ENCODE measurements at places on chromosomes 3 and 15.

DNA sequence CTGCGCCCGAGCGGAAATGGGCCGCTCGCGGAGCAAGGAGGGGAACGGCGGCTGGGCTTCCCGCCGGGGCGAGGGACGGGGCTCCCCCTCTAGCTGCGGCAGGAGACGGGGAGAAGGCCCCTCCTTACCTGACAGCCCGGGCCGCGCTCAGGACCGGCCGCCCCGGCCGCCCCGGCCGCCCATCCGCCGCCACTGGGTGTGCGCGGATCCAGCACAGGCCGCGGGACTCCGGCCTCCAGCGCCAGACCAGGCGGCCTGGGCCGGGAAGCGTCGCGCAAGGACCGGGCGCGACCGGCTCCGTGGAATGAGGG is 296 bp downstream of the TPRA1 start:
- DNase-seq: no peak

DNA sequence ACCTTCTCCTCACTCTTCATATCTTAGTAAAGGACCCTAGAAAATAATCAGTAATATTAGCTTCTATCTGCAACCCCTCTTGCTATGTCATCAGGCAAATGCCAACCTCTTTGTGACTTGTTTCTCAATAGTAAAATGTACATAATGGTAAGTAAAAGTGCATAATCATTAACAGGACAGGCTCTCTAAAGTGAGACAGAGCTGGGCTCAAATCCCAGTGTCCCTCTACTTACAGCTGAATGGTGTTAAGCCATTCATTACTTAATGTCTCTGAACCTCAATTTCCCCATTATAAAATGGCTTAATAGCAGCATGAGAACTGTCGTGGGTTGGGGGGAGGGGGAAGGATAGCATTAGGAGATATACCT is 62.6 kb upstream of the ATP11B start:
- no peak for DNase-seq

GRCh38 chr15:81156324-81156723 is 22.3 kb downstream of the CFAP161 start:
- no peak for DNase-seq

GRCh38 chr3:102258666-102259227 is 176.1 kb upstream of the ZPLD1 start:
- DNase-seq: no peak

GRCh38 chr3:128201158-128201755 is 48.0 kb downstream of the EEFSEC start:
- DNase-seq: no peak

- no peak for DNase-seq
Observed at GRCh38 chr3:99393961-99394360, 244.4 kb upstream of the COL8A1 start.

- DNase-seq: no peak
Observed at GRCh38 chr15:91465086-91465485, 365.0 kb downstream of the SV2B start.

DNA sequence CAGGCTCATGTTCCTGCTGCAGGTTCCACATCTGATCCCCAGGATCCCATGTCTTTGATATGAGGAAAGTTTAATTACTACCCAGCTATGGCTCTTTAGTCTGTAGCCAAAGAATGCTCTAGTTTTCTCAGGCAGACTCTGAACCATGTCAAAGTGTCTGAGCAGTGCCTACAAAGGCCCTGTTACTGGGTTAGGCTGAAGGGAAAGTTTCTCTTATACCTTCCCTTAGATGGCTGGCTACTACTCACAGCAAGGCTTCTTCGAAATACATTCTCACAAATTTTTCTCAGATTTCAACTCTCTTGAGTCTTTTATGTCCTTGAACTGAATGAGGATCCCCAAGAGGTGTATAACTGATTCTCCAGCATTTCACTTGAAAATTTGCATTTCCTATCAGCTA is 102.4 kb downstream of the NR1D2 start:
- DNase-seq: no peak

GRCh38 chr15:49046220-49047102 is at the start of gene SECISBP2L:
SECISBP2L (minus strand) TSS chr15:49046446; CDS start chr15:49046299, 147 bp downstream.
- peak; percentile 76 for DNase-seq

GRCh38 chr3:107098864-107099263 is 278.4 kb upstream of the CCDC54 start:
- no peak for DNase-seq

DNA sequence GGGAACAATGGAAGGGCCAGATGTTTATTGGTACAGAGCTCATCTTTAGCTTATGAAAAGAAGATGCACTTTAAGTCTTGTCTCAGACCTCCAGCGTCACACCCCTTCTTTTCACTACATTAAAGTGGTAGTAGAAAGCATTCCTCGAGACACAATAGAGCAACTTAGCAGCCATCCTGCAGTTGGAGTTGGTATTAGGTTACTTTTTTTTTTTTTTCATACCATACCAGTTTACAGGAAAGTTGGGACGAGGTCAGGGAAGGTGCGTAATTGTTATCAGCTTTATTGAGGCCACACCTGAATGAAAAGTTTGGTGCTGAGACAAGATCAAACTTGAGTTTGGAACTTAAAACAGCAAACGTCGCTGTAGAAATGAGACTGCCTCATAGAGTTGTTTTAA is 203.8 kb downstream of the SOX2 start:
- DNase-seq: no peak

- DNase-seq: no peak
Observed at GRCh38 chr3:30258426-30259392, 347.7 kb upstream of the TGFBR2 start.

GRCh38 chr3:17982211-17982880 is 239.9 kb upstream of the TBC1D5 start:
- no peak for DNase-seq

- DNase-seq: no peak
Observed at GRCh38 chr15:93029836-93030429, 59.1 kb downstream of the RGMA start.

- no peak for DNase-seq
Observed at GRCh38 chr3:150681057-150681456, 22.7 kb downstream of the ERICH6 start.

- peak; percentile 46 for DNase-seq
Observed at GRCh38 chr3:192422997-192423342, 304.4 kb downstream of the FGF12 start.

DNA sequence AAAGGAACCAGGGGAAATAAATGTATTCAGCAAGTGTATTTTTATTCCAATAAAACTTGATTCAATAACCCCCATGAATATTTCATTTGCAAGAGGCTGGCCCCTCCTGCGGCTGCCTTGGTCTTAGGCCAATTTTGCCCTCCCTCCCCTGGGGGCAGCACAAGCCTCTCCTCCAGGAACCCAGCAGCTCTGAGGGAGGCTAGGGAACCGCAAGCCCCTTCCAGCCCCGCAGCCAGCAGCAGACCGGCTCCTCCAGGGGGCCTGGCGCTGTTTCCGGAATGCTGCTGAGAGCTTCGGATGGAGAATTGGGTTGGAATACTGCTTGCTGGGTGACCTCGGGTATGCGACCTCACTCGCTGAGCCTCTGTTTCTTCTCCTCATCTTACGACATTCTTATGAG is 150.1 kb downstream of the RAB11A start:
- DNase-seq: no peak

DNA sequence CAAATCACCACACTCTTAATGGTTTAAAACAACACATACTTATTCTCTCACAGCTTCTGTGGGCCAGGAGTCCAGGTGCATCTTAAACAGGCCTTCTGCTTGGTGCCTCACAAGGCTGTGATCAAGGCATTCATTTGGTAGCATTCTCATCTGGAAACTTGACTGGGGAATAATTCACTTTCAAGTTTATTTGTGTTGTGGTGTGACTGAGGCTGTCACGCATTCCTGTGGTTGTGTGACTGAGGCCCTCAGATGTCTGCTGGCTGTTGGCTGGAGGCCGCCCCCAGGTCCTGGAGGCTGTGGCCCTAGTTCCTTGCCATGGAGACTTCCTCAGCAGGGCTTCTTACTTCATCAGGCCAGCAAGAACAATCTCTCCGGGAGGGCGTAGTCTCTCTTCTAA is 16.9 kb upstream of the FAM3D start:
- DNase-seq: no peak

GRCh38 chr3:9750556-9751411 is 1.0 kb downstream of the OGG1 start:
- DNase-seq: no peak

DNA sequence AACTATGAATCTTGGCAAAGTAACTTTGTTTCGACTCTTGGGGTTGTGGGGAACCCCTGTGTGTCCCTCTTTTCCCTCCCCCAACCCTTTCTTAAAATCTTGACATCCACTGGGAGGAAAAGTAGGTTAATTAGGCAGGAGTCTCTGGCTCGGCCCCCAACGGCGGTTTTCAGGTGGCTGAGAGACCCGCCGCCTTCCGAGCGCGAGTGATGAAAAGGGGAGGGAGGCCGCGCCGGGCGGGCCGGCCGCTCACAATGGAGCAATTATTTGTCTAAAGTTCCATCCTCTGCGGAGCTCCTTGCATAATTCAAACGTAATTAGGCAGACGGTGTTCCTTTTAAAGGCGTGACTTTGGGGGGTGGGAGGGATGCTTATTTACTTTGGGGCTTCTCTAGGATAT is 51.7 kb downstream of the ZIC4 start:
- DNase-seq: no peak

- DNase-seq: no peak
Observed at GRCh38 chr15:36517758-36518157, 61.7 kb upstream of the CDIN1 start.

DNA sequence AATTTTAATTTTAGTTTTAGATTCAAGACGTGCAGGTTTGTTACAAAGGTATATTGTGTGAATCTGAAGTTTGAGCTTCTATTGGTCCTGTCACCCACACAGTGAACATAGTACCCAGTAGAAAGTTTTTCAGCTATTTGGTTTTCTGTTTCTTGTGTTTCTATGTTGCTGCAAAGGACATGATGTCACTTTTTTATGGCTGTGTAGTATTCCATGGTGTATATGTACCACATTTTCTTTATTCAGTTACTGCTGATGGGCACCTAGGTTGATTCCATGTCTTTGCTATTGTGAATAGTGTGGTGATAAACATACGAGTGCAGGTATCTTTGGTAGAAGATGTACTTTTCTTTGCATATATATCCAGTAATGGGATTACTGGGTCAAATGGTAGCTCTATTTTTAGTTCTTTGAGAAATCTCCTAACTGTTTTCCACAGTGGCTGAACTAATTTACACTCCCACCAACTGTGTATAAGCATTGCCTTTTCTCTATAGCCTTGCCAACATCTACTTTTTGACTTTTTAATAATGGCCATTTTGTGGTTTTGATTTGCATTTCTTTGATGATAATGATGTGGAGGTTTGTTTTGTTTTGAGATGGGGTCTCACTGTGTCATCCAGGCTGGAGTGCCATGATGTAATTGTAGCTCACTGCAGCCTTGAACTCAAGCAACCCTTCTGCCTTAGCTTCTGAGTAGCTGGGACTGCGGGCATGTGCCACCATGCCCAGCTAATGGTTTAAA is 43.9 kb downstream of the LIMD1 start:
- DNase-seq: no peak

- DNase-seq: no peak
Observed at GRCh38 chr3:184354121-184354728, 7.2 kb downstream of the CLCN2 start.

- no peak for DNase-seq
Observed at GRCh38 chr3:132900481-132900880, 137.7 kb upstream of the TMEM108 start.

DNA sequence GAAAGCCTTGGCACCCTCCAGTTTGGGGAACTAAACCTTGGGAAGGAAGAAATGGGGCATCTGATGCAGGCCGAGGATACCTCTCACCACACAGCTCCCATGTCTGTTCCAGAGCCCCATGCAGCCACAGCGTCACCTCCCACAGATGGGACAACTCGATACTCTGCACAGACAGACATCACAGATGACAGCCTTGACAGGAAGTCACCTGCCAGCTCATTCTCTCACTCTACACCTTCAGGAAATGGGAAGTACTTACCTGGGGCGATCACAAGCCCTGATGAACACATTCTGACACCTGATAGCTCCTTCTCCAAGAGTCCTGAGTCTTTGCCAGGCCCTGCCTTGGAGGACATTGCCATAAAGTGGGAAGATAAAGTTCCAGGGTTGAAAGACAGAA is 7.7 kb downstream of the MAP1A start:
- no peak for DNase-seq

DNA sequence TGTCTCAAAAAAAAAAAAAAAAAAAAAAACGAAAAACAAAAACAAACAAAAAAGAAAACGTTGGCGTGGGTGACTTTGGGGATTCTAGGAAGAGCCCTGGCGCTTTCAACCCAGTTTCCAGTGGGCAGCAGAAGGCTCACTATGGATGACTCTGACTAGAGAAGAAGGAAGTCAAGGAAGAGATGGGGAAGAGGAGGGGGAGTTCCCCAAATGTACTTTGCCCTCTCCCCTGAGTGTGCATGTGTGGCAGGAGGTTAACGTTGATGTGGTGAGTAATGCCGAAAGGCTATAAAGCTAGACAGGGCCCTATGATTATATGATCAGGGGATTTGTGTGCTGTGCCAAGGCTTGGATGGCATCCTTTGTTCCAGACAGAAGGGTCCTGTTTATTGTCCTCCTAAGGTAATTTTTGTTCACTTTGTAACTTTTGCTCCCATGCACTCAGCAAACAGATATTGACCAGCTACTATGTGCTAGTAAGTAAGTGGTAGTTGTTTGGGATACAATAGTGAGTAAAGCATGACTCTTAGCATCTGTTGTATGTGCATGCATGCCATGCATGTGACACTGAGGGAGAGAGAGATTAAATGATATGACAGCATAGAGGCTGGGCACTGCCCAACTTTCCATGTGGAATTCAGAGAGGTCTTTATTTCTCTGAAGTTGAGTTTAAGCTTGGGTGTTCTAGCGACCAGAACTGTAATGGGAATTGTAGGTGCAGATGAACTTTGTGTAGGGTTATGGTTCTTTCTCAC is 750 bp upstream of the HHLA2 start:
- no peak for DNase-seq

- no peak for DNase-seq
Observed at GRCh38 chr3:146020969-146021368, 140.0 kb downstream of the PLOD2 start.

DNA sequence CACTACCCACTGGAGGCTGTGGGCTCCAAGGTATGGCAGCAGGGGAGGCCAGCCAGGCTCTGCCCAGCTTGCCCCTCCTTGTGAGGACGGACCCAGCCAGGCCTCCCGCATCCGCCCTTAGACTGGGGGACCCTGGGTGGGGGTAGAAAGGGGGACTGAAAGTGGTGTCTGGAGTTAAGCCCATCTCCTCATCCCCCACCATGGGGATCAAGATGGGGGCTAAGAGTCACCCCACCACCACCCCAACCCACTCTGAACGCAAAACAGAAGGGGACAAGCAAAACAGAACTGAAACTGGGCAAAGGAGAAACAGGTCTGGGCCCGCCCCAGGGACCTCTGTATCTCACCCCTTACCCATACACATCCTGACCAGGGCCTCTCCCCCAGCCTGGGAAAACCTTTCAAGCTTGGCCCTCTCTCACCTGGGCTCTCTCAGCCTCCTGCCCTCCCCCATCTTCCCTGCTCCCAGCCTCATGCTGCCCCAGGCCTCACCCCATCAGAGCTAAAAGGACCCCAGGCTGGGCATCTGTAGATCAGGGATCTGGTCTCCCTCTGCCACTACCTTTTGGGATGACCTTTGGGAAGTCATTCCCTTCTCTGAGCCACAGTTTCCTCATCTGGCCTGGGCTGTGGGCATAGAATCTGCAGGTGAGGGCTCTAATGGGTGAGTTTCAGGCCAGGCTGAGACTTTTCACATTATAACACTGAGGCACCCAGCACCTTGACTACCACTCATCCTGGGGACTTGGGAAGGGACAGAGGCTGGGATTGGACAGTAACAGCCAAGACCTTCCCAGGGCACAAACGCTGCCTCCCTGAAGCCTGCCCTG is 30.0 kb upstream of the CYP11A1 start:
- DNase-seq: no peak

Measured in NCI-H446 treated with DMSO at 0.1 percent for 48 hours (cell line).